ENCODE measurements at places on chromosomes 2 and 18.
A peak's percentile ranks its signal among the peaks of the same experiment; 100 is the strongest.

GRCh38 chr18:33334781-33335180, 105.7 kb downstream of the CCDC178 start:
- DNase-seq = no peak

DNA sequence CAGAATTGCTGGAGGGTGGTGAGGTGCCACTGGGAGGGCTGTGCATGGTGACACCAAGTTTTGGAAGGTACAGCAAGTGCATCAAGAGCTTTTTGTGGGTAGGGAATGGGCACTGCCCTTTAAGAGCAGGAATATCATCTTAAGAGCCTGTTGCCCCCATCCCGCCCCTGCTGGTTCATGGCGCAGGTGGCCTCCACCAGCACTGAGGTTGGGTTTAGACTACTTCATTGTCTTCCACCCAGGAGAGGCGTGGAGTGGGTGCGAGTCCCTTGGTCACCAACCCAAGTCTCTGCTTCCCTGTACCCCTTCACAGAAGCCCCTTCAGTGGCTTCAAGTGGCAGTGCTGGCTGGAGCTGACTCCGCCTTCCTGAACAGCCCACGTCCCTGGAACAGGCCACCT, 7.8 kb downstream of the RNPEPL1 start:
- no peak for DNase-seq

GRCh38 chr2:190088917-190089316, 26.4 kb upstream of the MSTN start:
- peak; percentile 28 for DNase-seq

GRCh38 chr2:162258169-162258568, 14.9 kb upstream of the FAP start:
- no peak for DNase-seq

GRCh38 chr18:41226186-41226585, 728.8 kb upstream of the PIK3C3 start:
- DNase-seq = no peak

GRCh38 chr2:153543635-153544071, 65.1 kb upstream of the RPRM start:
- DNase-seq = no peak

GRCh38 chr2:136532171-136532570, 233.2 kb upstream of the THSD7B start:
- no peak for DNase-seq

DNA sequence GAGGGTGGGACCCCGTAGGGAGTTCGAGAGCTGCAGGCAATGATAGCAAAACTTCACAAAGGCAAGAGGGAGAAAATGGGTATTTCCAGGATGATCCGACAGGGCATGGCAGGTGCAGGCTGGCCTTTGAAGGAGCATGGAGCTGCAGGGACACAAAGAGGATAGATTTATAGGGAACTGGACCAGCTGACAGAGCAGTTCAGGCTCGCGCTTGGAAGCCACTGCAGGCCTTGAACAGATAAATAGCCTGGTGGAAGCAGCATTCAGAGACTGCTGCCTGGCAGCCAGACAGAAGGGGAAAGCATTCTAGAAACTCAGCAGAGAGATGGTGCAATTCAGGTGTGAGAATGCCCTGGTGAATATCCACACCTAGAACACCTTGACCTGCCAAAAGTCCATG, 29.3 kb upstream of the CREG2 start:
- DNase-seq = no peak

DNA sequence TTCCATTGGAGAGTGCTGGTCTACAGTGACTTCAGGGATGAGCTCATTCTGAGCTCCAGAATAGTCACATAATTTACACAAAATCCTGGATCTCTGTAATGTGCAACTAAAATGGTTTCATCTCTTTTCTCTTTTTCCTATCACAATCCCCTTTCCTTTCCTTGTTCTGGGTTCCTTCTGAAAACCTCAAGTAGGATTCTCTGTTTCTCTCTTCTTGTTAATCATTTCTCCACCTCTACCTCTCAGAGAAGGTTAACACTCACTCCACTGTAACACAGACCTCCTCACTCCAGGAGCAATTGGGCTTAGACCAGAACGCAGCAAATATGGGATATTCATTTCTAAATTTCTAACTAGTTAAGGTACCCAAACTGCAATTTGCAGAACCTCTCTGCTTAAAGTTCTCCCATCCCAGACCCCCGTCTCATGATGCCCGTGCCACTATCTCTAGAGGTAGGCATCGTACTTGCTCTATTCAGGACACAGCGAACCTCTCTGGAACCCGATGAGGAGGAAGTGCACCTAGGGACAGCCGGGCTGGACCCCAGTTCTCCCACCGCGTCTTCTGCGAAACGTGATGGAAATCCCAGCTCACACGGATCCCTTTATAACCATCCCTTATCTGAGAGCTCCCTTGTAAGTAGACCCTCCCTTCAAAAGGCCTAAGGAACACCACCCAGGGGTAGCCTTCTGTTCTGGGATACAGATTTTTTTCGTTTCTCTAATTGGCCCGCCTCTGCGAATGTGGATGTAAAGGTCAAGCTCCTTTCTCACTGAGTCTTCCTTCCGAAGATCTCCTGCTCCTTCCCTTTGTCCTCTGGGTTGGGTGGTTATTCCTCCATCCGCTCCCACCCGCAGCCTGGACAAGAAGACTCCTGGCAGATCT, 1.3 kb downstream of the FOXI3 start:
- no peak for DNase-seq

GRCh38 chr2:28606986-28607441, 111.2 kb downstream of the PLB1 start:
- DNase-seq = no peak

- DNase-seq = no peak
Measured at GRCh38 chr2:173451118-173451517, 96.4 kb downstream of the CDCA7 start.

DNA sequence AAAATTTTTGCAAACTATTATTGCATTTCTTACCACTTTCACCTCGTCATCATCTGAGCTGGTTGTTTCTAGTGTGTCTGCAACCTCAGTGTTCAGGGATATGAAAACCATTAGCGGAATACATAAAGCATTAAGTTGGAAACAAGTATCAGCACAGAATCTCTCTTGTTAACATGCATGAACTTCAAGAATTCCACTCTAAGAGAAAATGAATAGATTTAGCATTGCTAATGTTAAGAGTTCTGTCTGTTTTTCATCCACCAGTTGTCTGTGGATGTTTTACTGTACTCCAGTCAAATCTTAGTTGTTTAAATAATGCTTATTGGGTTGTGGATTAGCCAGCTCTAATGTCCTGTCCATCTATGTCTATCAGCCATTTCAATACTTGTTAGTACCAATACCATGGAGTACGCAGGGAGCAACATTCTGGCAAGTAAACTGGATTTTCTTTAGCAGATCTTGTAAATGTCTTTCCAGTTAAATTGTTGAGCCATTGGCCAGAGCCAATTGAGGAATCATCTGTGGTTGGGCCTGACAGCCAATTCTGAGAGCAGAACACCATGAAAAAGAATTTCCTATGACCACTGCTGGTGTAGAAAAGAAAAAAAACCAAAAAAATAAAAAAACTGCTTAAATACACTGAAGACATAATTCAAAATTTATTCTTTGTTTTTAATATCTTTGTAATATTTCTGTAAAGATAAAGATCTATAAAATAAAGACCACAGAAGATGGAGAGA, 82.5 kb downstream of the SLC8A1 start:
- no peak for DNase-seq

DNA sequence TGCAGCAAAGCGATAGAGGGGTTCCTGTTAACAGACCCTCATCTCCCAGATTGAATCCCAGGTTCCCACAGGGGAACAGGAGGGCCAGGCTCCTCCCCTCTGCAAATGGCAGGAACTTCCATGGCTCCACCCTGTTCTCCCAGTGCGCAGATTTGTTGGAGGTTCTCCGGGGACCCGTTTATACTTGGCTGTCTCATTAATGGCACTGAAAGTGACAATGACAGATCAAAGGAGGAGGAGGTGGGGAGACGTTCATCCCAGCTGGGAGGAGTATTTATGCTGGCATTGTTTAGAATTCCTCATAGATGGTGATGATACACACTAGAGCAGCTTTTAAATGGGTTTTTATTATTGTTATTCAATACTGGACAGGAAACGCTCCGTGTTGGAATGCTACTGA, 186.9 kb downstream of the LRP1B start:
- no peak for DNase-seq

GRCh38 chr18:31041271-31042083, 1.1 kb downstream of the DSC3 start:
- peak; percentile 0 for DNase-seq

DNA sequence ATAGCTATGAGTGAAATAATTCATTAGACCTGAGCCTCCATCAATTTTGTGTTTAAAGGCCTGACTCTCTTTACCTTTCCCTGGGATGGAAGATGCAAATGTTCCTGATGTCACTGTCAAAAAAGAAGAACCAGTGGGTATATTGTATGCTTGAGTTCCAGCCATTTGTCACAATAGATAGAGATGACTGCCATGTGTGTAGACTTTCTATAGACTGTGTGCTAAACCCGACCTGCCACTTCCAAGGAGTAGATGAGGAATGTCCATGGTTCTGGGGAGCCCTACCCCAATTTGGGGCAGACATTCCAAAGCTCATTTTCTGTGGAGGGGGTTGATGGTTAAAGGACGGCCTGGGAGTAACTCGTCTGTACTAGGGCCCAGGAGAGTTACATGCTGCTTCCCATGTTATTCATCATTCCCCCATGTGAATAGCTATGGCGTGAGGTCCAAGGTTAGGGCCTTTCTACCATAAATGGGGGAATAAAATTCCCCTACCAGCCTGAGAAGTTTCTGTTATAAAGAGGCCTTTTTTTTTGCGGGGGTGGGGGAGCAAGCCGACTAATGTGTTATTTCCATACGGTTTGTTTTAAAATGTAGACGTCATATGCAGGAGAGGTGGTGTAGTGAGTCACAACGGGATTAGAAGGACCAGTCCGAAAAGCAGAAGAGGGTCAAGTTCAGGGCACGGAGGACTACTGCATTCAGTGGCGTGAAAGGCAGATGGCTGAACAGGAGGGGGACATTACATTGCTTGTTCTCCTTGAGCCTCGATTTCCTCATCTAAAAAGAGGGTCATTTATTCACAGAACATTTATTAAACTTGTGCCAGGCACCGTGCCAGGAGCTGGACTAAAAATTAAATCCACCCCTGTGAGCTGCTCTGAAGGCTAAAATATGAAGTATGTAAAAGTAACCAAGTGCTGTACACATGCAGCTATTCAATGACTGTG, 24.0 kb downstream of the IL1B start:
- no peak for DNase-seq

GRCh38 chr18:40375837-40376236, 1579.2 kb upstream of the PIK3C3 start:
- DNase-seq = no peak

DNA sequence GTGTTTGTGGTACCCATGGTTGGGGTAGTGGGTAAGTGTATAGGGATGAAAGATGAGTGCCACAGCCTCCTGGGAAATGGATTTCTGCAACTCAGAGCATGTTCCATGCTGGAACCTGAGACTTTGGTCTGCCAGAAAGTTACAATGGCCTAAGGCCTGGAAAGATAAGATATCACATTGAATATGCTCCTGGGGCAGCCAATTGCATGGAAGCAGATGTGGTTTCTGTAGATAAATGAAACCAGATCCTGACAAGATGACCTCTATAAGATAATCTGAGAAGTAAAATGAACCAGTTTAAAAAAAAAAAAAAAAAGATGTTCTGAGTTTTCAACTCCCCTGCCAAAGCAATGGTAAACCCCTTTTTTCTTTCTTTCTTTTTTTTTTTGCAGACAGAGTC, 91.4 kb upstream of the NCK2 start:
- no peak for DNase-seq
